ENCODE measurements at places on chromosomes 16 and 17. TPM values are rescaled to one million over a fixed set of nuclear protein-coding genes. Genes with fewer than 3 reads are reported as not detected.

Gene KRTAP4-5
- not detected for total RNA-seq

DNA sequence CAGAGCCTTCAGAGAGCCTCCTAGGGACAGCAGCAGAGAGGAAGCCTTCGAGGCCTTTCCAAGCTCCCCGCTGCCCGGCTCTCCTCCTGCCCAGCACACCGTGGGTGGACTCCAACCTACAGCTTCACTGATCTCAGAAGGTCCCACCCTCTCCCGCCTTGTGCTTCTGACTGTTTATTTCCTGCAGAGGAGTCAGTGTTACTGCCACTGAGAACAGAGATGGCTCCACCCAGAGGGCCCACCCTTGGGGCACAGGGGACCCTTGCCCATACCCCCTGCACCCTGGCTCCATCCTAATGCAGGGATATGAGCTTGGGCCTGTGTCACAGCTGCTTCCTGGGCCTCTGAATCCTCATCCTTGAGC is 52.8 kb upstream of the TOB1 start:
- no peak overlapping the region for H3K4me3 ChIP-seq
- peak overlapping the region; percentile 37 for H3K27ac ChIP-seq
- no peaks in the 10 kb centered on the region for H3K36me3 ChIP-seq
- DNase-seq = peak; percentile 80
- H3K4me1 ChIP-seq = peaks cover 17% of the 10 kb centered on the region

GRCh38 chr17:71202449-71202848 is 918.4 kb upstream of the SOX9 start:
- no peaks in the 10 kb centered on the region for H3K27me3 ChIP-seq
- peaks cover 2% of the 10 kb centered on the region for H3K4me1 ChIP-seq
- H3K27ac ChIP-seq = no peak overlapping the region

GRCh38 chr17:79960788-79961522 is 74.7 kb downstream of the TBC1D16 start:
- DNase-seq = no peak
- peak overlapping the region; percentile 28 for H3K4me3 ChIP-seq
- no peaks in the 10 kb centered on the region for H3K36me3 ChIP-seq
- no peak overlapping the region for H3K27ac ChIP-seq
- no peaks in the 10 kb centered on the region for H3K27me3 ChIP-seq
- H3K4me1 ChIP-seq = peaks cover 10% of the 10 kb centered on the region

GRCh38 chr17:62321451-62321850 is 58.9 kb upstream of the EFCAB3 start:
- no peaks in the 10 kb centered on the region for H3K36me3 ChIP-seq
- H3K27ac ChIP-seq = no peak overlapping the region
- no peak for DNase-seq
- H3K4me1 ChIP-seq = no peaks in the 10 kb centered on the region
- H3K4me3 ChIP-seq = no peak overlapping the region

DNA sequence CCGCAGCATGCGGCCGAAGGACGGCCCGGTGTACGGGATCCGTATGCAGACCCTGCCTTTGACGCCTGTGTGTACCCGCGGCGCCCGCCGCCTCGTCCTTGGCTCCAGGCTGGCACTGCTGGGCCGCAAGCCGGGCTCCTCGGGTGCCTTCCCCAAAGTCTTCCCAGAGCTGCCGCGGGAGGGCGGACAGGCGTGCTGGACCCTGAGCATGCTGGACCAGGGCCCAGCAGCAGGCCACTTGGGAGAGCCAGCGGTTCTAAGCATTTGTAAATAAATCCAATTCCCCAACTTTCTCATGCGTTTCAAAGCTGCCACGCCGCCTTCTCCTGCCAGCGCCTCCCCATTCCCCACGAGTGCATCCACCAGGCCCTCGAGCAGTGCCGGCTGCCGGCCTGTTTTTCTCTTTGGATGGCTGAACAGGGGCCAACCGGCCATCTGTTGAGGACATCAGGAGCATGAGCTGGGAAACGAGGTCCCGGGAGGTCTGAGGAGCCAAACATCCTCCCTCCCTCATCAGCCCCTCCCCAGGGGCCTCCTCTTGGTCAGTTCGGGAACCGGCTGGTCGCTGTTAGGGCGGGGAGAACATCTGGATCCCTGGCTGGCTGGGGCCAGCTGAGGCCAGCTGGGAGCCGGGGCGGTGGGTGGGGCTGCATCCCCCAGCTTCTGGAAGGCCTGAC is 20.5 kb upstream of the PABPN1L start:
- no peak overlapping the region for H3K27ac ChIP-seq
- no peaks in the 10 kb centered on the region for H3K36me3 ChIP-seq
- no peak overlapping the region for H3K4me3 ChIP-seq
- DNase-seq = no peak
- no peaks in the 10 kb centered on the region for H3K4me1 ChIP-seq

- H3K27me3 ChIP-seq = peaks cover 4% of the 10 kb centered on the region
- DNase-seq = no peak
- no peaks in the 10 kb centered on the region for H3K36me3 ChIP-seq
- no peak overlapping the region for H3K27ac ChIP-seq
- peaks cover 16% of the 10 kb centered on the region for H3K4me1 ChIP-seq
- H3K4me3 ChIP-seq = no peak overlapping the region
These were observed 4.3 kb upstream of the ZDHHC7 start for GRCh38 chr16:85015481-85016187.

DNA sequence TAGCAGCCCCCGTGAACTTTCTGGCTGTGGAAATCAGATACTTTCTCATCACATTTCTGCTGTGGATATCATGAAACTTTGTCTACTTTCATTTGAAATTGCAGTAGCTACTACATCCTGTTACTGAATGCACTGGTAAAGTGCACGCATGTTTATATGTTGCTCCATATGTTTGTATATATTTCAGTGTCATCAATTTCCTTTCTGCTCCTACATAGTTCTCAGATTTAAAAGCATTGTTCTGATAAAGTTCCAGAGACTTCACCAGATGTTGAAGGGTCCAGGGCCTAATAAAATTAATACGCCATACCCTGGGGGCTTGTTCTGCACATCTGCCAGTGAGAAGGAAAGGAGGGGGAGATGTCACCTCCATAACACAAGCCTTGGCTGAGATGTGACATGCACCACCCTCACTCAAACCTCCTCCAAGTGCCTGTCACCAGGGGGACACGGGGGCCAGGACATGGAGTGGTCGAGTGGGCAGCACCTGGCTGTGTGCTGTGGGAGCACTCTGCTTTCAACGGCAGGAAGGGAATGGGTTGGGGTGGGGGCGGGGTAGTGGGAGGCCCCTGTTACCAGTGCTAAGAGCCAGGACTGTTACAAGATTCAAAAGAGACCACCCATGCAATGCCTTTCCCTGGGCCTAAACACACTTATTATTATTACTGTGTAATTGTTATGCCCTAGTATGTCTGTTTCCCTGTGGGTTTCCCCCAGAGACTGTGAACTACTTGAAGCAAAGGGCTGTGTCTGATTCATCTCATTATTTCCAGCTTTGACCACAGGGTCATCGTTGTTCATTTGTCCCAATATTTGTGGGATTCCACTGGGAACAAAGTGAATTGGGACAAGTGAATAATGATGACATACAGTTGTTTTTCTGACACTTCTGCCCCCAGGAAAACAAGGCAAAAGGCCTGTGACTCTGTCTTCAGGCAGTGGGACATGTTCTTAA is 193.4 kb downstream of the FOXL1 start:
- H3K27ac ChIP-seq = peak overlapping the region; percentile 56
- no peaks in the 10 kb centered on the region for H3K36me3 ChIP-seq
- H3K4me3 ChIP-seq = no peak overlapping the region
- H3K27me3 ChIP-seq = peaks cover 7% of the 10 kb centered on the region

DNA sequence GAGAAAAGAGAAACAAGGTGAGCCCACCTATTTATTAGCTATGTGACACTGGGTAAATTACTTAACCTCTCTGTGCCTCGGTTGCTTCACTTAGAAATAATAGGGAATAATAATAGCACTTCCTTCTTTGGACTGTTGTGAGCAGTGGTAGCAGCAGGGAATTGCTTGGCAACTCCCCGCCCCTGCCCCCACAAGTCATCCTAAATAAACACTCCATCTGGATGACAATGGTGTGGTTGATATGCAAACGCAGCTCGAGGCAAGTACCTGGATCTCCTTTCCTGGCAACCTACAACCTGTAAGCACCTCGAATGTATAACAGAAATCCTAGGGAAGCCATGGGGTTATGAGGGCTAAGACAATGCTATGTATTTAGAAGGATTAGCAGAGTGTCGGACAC is 9.1 kb downstream of the TEKT3 start:
- H3K4me3 ChIP-seq = no peak overlapping the region
- no peak for DNase-seq
- no peaks in the 10 kb centered on the region for H3K4me1 ChIP-seq
- H3K36me3 ChIP-seq = no peaks in the 10 kb centered on the region
- H3K27me3 ChIP-seq = peaks cover 16% of the 10 kb centered on the region

GRCh38 chr16:85451641-85452363 is 161.3 kb upstream of the GSE1 start:
- no peak overlapping the region for H3K4me3 ChIP-seq
- no peaks in the 10 kb centered on the region for H3K27me3 ChIP-seq
- no peak overlapping the region for H3K27ac ChIP-seq
- no peaks in the 10 kb centered on the region for H3K36me3 ChIP-seq
- no peaks in the 10 kb centered on the region for H3K4me1 ChIP-seq
- DNase-seq = no peak

DNA sequence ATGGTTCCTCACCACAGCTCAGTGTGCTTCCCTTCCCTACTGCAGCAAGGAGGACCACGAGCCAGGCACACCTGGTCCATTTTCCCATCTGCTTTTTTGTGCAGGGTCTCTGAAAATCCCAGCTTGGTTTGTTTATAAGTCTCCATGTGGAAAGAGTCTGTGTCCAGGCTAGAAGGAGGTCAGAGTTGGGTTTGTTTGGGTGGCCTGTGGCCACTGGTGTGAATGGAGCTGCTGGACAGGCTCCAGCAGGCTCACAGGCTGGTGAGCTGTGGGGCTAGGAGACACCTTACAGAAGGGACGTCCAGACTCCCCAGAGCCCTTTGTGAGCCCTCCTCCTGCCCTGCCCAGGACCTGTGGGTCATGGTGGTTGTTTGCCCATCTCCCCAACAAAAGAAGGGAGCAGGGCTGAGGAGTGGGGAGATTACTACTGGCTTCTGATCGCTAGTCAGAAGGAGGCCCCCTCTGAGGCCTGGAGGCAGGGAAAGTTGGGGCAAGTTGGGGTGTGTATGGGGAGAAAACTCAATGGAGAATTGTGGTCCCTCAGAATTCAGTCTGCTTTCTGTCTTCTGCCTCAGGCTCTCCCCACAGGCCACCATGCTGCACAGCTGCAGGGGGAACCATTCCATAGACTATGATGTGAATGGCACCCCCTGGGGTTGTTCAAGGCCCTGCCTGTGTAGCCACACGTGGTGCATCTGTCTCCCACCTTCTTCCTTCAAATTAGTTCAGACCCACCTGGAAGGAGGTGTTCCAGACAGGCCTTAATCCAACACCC is 4.1 kb downstream of the RARA start:
- H3K27me3 ChIP-seq = no peaks in the 10 kb centered on the region
- DNase-seq = no peak
- peaks cover 77% of the 10 kb centered on the region for H3K4me1 ChIP-seq
- H3K36me3 ChIP-seq = no peaks in the 10 kb centered on the region
- no peak overlapping the region for H3K4me3 ChIP-seq

GRCh38 chr17:676060-676700 is 38.5 kb downstream of the VPS53 start:
- H3K27ac ChIP-seq = no peak overlapping the region
- H3K4me3 ChIP-seq = no peak overlapping the region
- no peak for DNase-seq
- H3K27me3 ChIP-seq = no peaks in the 10 kb centered on the region
- peaks cover 16% of the 10 kb centered on the region for H3K36me3 ChIP-seq

Gene GPS2
- 48.1 TPM for total RNA-seq

DNA sequence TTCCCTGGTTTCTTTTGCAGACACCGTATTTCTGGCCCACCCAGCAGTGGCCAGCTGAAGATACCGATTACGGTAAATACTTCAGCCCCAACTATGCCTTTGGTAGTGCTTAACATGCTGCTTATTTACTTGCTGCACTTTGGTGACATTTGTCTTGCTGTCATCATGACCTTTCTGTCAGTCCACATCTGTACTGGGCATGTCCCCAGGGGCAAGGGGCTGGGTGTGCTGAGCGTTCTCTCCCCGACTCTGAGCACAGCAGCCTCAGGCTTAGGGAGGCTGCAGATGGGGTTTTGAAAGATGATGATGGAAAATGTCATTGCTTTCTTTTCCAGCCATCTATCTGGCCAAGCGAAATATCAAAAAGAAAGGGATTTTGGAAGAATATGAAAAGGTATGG is 23.3 kb downstream of the RGS9 start:
- DNase-seq = no peak
- H3K4me3 ChIP-seq = no peak overlapping the region
- no peaks in the 10 kb centered on the region for H3K36me3 ChIP-seq
- no peak overlapping the region for H3K27ac ChIP-seq

- no peaks in the 10 kb centered on the region for H3K4me1 ChIP-seq
- no peaks in the 10 kb centered on the region for H3K36me3 ChIP-seq
- no peak overlapping the region for H3K4me3 ChIP-seq
- peaks cover 22% of the 10 kb centered on the region for H3K27me3 ChIP-seq
These were observed 7.7 kb downstream of the USP6 start for GRCh38 chr17:5123343-5124124.

- H3K27ac ChIP-seq = peak overlapping the region; percentile 52
- no peak overlapping the region for H3K4me3 ChIP-seq
- H3K27me3 ChIP-seq = no peaks in the 10 kb centered on the region
- no peak for DNase-seq
These were observed 35.9 kb downstream of the SLC6A4 start for GRCh38 chr17:30199600-30199999.

Gene ETV4
- total RNA-seq = 0.72 TPM

Gene ODF4
- not detected for total RNA-seq

- no peaks in the 10 kb centered on the region for H3K27me3 ChIP-seq
- no peak for DNase-seq
- peak overlapping the region; percentile 95 for H3K4me3 ChIP-seq
- peak overlapping the region; percentile 75 for H3K27ac ChIP-seq
- peaks cover 45% of the 10 kb centered on the region for H3K36me3 ChIP-seq
These were observed 158 bp downstream of the ALYREF start for GRCh38 chr17:81891303-81891552.

GRCh38 chr17:41538565-41538991 is 10.5 kb upstream of the KRT19 start:
- no peaks in the 10 kb centered on the region for H3K27me3 ChIP-seq
- H3K4me1 ChIP-seq = peaks cover 19% of the 10 kb centered on the region
- H3K27ac ChIP-seq = peak overlapping the region; percentile 40

GRCh38 chr17:82118168-82118814 is 20.3 kb upstream of the FASN start:
- DNase-seq = no peak
- peaks cover 8% of the 10 kb centered on the region for H3K4me1 ChIP-seq
- no peaks in the 10 kb centered on the region for H3K27me3 ChIP-seq
- no peak overlapping the region for H3K4me3 ChIP-seq
- no peak overlapping the region for H3K27ac ChIP-seq

DNA sequence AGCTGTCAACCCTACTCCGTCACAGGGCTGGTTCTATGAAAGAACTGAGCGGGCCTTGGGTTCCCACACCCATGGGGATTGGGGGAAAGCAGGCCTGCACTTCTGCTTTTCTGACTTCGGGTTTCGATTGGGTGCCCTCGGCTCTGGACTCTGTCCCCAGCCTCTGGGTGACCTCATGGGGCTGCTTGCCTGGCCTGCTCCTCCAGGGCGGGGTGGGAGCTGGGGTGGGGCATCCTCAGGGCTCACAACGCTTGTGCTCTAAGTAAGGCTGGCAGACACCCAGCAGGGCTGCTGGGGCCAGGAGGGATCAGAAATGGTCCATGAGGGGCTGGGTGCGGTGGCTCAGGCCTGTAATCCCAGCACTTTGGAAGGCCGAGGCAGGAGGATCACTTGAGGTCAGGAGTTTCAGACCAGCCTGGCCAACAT is 19.2 kb downstream of the ARHGAP27 start:
- DNase-seq = peak; percentile 47
- H3K36me3 ChIP-seq = no peaks in the 10 kb centered on the region
- H3K27ac ChIP-seq = no peak overlapping the region
- no peak overlapping the region for H3K4me3 ChIP-seq
- H3K4me1 ChIP-seq = no peaks in the 10 kb centered on the region

Gene PRSS8
- not detected for total RNA-seq

Data from osteoblast (primary cell).